Bone marrow (tissue), 2 donors: ENCODE measurements at places on chromosomes 5 and 9.
A peak's percentile ranks its signal among the peaks of the same experiment; 100 is the strongest.

- DNase-seq: no peak
Observed at GRCh38 chr5:430214-430925, 12.6 kb upstream of the EXOC3 start.

DNA sequence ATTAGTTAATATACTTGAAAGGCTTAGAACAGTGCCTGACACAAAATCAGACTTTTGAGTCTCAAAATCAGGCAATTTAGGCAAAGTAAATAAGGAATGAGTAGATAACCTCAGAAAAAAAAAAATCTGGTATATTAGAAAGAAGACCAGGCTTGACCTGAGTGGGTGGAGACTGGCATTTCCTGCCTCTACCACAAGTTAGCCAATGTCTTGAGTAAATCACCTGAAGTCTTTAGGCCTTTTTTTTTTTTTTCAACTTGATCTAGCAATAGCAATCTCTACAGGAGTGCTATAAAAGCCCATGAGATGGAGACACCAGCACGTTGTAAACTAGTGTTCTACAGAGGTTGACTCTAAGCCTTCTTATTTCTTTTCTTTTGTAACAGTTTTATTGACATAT lies 104.2 kb upstream of the RASEF start:
- no peak for DNase-seq

- DNase-seq: no peak
Observed at GRCh38 chr9:4507306-4508130, 17.2 kb downstream of the SLC1A1 start.

DNA sequence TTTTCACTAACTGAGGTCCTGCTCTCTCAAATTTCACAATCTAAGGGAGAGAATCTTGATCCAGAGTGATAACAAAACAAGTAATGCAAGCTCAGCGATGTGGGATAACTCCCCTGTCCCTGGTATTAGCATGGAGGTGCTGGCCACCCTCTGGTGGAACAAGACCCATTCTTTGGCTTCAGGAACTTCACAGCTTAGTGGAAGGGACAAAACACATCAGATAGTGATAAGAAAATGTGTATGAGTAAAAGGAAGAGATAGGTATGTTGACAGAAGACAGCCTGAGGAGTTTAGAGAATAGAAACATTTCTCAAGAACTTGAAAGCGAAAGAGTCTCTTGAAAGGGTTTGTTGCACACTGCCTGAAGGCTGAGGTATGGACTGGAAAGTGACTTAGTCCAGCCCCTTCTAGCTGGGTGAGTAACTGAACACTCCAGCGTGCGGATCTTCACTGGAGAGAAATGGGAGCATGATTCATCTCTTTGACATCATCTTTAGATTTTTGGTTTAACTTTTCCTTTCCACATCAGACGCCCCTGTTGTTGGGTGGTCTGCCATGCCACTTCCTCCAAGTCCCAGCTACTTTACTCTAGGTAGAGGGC lies 25.4 kb upstream of the ZSWIM6 start:
- no peak for DNase-seq

- DNase-seq: no peak
Observed at GRCh38 chr5:119420169-119420568, 32.1 kb upstream of the HSD17B4 start.

- no peak for DNase-seq
Observed at GRCh38 chr5:53123702-53124101, 14.1 kb upstream of the MOCS2 start.

- no peak for DNase-seq
Observed at GRCh38 chr5:113213551-113214425, 221.0 kb downstream of the TSSK1B start.

GRCh38 chr9:120383611-120383998 lies 196.4 kb downstream of the CDK5RAP2 start:
- DNase-seq: no peak

GRCh38 chr9:78118742-78119473 lies 87.3 kb upstream of the GNAQ start:
- DNase-seq: no peak

DNA sequence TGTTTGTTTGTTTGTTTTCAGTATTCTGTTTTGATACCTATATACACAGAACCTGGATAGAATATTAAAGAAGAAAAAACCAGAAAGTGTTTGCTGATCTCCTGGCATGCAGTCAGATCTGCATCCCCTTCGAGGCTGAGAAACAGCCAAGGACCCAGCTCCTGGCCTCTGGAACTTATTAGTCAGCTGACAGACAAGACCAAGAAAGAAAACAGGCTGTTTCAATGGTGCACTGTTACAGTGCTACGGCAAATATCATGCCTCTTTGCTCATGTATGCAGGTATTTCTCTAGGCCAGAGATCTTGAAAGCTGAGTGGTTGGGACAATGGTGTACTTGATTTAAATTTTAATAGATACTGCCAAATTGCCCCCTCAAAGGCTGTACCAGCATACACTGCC lies 95.0 kb downstream of the C5orf15 start:
- no peak for DNase-seq

GRCh38 chr5:140153905-140154304 lies 21.1 kb upstream of the CYSTM1 start:
- no peak for DNase-seq

- DNase-seq: no peak
Observed at GRCh38 chr5:147935032-147935431, 28.7 kb upstream of the C5orf46 start.

DNA sequence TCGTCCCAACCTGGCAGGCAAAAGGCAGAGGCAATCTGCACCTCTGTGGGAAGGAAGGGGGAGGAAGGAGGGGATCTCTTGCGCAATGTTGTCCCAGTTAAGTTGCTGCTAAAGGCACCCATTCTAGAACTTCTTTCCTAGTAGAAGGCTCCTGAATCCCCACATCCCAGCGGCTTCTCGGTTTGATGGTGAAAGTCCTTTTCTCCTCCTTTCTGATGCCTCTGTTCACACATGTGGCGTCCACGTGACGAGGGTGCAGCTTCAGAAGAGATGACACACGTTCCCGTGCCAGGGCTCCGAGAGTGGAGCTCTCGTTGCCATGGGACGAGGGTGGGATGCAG lies 96.9 kb upstream of the FCN2 start:
- DNase-seq: no peak

- no peak for DNase-seq
Observed at GRCh38 chr5:174313615-174314014, 268.1 kb downstream of the NSG2 start.

- DNase-seq: peak; percentile 79
Observed at GRCh38 chr9:101398930-101399642, 435 bp downstream of the ZNF189 start.

DNA sequence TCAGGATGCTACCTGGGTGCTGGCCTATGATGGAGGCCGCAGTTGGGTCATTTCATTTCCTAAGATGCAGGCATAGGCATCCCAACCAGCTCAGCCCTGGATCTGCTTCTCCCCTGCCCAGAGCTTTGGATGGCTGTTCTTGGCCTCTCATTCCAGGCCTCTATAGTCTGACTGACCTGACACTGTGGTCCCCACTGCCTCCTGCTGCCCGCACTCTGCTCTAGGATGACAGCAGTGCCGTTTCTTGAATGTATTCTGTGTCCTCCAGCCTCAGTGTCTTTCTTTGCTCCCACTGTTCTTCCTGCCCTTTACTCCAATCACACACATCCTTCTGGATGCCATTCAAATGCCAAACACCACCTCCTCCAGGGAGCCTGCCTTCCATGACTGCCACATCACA lies 235.7 kb downstream of the HSPA4 start:
- no peak for DNase-seq
